ENCODE measurements at places on chromosomes 6 and 20.

- no peak for DNase-seq
Measured at GRCh38 chr6:165723326-165723725, 60.3 kb upstream of the PDE10A start.

DNA sequence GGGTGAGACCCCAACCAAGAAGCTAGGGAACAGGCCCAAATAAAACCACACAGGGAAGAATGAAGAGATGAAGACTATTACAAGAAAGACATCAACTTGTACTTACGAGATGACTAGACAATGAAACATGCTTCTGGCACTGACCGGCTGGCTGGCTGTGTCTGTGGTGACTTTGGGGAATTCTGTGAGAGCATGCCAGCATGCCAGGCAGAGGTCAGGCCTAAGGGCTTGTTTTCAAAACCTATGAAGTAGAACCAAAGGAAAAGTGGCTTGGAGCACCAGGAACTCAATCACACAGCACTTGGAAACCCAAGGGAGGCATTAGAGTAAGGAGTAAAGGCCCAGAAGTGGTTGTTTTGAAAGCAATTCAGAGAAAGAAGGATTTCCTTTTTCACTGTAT is 28.4 kb upstream of the GSTA3 start:
- DNase-seq, result no peak

GRCh38 chr6:25278914-25279747 is at the start of gene CARMIL1:
Gene CARMIL1, plus strand, starts transcription at chr6:25279374. Its CDS starts 422 bp downstream, at chr6:25279796.
- peak; percentile 73 for DNase-seq

DNA sequence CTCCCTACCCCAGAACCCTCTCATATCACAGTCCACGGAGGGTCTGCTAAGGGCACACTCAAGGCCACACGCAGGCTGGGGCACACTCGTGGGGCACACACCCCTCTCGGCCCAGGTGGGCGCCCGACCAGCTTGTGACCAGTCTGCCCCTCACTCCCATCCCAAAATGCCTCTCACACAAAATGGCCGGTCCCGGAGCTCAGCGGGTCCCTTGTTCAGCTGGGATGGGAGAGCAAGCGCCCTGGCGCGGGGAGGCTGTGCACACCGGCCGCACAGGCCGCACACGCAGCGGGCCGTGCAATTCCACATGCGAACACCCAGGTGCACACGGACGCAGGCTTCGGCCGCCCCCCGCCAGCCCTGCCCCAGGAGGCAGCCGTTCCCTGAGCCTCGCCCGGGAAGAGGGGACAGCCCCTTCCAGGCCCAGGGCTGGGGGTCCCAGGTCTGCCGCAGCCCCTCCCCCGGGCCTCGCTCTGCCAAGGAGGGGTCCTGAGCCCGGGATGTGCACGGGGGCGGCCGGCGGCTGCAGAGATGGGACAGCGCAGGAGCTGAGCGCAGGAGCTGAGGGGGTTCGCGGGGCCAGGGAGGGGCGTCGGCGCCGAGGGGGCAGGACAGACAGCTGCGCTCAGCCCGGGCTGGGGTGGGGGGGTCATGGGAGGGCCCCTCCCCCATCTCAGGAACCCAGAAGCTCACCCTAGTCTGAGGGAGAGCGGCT is 1.3 kb downstream of the KCNQ2 start:
- no peak for DNase-seq

DNA sequence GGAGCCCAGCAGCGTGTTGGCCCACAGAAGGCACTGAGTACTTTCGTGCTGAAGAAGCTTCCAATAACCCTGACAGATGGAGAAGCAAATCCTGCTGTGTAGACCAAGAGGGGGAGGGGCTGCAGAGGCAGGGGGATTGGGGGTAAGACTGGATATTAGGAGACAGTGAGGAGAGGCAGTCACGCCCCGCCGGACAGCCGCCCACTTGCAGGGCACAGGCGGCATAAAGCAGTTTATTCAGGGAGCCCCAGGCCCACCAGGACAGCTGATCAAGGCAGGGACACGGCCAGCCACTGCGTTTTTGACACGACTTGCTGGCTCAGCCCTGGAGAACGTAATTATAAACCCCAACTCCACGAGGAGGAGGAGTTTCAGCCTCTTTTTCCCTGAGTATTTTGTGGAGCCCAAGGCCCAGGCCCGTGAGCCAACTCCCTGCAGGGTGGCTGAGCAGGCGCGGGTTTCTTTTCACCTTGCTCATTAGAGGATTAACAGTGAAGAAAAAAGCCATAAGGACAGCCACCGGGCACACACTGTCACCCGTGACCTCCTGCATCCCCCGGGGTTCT is 177.9 kb downstream of the TFAP2C start:
- DNase-seq, result no peak

GRCh38 chr20:45300961-45301360 is 5.7 kb upstream of the RBPJL start:
- DNase-seq, result no peak

DNA sequence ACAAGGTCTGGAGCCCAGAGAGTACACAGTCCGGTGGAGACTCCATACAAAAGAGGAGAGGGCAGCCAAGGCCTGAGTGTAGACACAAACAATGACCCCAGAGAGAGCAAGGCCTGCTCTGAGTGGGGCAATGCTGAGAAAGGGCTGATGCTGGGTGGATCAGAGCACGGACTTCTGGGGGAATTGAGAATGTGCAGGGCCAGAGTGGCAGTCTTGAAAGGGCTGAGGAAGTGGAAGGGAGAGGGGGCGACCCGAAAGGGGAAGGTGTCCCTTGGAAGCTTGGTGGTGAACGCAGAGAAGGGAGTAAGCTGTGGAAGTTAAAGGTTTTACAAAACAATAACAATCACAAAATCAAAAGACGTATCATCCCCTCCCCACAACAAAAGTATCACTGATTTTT is 12.0 kb upstream of the GRM4 start:
- DNase-seq, result no peak

GRCh38 chr6:90397047-90397446 is 100.4 kb upstream of the BACH2 start:
- DNase-seq, result no peak

GRCh38 chr20:34231634-34232033 is 9.6 kb upstream of the ASIP start:
- DNase-seq, result no peak
